ENCODE measurements at places on chromosomes 6 and 20. TPM values are rescaled to one million over a fixed set of nuclear protein-coding genes. Genes with fewer than 3 reads are reported as not detected.
A peak's percentile ranks its signal among the peaks of the same experiment; 100 is the strongest.

DNA sequence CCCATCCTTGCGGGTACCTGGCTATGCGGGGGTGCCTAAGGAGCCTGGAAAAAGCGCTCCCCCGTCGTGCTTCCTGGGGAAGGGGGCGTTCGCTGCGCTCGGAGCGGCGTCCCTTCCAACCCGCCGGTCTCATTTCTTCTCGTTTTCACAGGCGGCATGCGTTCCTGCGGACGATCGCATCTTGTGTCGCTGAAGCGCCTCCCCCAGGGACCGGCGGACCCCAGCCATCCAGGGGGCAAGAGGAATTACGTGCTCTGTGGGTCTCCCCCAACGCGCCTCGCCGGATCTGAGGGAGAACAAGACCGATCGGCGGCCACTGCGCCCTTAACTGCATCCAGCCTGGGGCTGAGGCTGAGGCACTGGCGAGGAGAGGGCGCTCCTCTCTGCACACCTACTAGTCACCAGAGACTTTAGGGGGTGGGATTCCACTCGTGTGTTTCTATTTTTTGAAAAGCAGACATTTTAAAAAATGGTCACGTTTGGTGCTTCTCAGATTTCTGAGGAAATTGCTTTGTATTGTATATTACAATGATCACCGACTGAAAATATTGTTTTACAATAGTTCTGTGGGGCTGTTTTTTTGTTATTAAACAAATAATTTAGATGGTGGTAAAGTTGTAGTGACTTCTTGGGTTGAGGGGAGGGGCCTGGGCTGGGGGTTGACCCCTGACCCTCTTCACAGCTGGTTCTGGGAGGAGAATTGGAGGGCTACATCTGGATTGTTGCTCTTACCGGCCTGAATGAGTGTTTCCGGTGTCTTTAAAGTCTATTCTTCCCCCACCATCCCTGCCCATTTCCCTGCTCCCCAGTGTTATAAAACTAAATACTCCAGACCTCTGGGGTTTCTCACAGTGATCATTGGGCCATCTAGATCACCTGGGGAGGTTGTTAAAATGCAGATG lies 1.1 kb downstream of the ID1 start:
- peak; percentile 37 for DNase-seq

DNA sequence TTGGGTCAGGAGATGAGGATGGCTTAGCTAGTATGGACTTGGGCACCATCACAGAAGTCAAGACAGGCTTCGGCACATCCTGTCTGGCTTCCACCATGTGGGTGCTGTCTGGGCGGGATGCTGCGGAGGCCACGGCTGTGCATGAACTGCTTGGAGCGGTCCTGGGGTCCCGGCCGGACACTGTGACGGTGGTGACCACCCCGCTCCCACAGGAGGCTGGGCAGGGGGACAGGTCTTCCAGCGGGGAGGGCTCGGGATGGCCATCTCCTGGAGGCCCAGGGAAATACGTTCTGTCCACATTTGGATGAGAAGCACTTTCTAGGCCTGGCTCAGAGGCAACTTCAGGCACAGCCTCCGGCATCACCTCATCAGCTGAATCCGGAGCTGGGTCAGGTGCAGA lies 32.1 kb upstream of the TCFL5 start:
- DNase-seq, result no peak

The SDCBP2 gene
- total RNA-seq, result 1.7 TPM

GRCh38 chr6:7311917-7312615 lies 933 bp downstream of the SSR1 start:
- no peak for DNase-seq

The MATN4 gene
- total RNA-seq, result not detected

GRCh38 chr20:21430020-21430419 lies 32.7 kb upstream of the NKX2-4 start:
- no peak for DNase-seq

- DNase-seq, result no peak
Measured at GRCh38 chr20:39468703-39469102, 506.6 kb downstream of the DHX35 start.

DNA sequence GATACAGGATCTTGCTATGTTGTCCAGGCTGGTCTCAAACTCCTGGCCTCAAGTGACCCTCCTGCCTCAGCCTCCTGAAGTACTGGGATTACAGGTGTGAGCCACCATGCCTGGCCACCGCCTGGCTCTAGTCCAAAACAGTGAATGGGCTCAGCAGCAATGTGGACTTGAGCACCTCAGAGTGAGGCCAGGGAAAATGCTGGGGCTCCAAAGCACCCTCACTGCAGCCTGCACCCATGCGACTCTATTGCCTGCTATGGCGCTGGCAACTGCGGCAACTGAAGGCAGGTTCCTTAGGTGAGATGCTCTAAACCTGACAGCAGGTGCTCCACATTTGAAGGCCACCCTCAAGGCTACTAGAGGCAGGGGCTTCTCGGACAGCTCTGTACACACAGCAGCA lies 26.5 kb downstream of the MAP1LC3A start:
- no peak for DNase-seq

DNA sequence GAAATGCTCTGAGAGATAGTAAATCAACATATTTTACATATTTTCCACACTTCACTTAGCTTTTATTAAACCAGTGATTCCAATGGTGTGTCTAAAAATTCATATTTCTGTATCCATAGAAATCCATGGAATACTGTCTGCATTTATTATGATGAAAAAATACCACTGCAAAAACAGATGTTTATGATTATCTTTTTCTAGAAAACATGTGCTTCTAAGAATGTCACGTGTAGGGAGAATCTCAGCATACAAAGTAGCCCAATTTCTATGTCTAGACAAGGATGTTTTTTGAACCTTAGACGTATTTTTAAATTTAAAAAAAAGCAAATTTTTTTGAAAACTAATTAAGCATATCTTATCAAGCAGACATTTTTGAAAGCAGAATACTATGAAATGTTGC lies 622.4 kb downstream of the TENT5A start:
- no peak for DNase-seq

DNA sequence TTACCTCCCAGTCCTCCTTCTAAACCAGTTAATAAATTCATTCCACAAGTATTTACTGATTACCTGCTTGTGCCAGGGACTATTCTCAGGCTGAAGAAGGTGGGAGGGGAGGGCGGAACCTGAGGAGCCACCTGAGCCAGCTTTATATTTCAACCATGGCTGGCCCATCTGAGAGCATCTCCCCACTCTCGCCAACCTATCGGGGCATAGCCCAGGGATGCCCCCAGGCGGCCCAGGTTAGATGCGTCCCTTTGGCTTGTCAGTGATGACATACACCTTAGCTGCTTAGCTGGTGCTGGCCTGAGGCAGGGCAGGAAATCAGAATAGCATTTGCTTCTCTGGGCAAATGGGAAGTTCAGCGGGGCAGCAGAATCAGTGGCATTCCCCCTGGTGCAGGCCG lies 4.9 kb upstream of the AAR2 start:
- no peak for DNase-seq

- no peak for DNase-seq
Measured at GRCh38 chr20:11719153-11719552, 198.5 kb upstream of the BTBD3 start.

DNA sequence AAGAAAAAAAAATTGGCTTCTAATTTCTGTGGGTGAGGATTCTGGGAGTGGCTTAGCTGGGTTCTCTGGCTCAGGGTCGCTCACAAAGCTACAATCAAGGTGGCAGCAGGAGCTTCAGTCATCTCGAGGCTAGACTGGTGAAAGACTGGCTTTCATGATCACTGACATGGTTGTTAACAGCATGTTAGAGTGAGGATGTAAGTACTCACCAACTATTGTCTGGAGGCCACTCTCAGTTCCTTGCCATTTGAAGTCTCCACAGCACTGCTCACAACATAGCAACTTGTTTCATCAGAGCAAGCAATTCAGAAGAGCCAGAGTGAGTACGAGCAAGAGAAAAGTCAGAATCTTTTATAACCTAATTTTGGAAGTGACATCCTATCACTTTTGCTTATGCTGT lies 145.7 kb upstream of the PRSS16 start:
- no peak for DNase-seq

- no peak for DNase-seq
Measured at GRCh38 chr6:157240960-157241311, 82.4 kb downstream of the TMEM242 start.

GRCh38 chr6:159525445-159526025 lies 167.5 kb downstream of the SOD2 start:
- no peak for DNase-seq

DNA sequence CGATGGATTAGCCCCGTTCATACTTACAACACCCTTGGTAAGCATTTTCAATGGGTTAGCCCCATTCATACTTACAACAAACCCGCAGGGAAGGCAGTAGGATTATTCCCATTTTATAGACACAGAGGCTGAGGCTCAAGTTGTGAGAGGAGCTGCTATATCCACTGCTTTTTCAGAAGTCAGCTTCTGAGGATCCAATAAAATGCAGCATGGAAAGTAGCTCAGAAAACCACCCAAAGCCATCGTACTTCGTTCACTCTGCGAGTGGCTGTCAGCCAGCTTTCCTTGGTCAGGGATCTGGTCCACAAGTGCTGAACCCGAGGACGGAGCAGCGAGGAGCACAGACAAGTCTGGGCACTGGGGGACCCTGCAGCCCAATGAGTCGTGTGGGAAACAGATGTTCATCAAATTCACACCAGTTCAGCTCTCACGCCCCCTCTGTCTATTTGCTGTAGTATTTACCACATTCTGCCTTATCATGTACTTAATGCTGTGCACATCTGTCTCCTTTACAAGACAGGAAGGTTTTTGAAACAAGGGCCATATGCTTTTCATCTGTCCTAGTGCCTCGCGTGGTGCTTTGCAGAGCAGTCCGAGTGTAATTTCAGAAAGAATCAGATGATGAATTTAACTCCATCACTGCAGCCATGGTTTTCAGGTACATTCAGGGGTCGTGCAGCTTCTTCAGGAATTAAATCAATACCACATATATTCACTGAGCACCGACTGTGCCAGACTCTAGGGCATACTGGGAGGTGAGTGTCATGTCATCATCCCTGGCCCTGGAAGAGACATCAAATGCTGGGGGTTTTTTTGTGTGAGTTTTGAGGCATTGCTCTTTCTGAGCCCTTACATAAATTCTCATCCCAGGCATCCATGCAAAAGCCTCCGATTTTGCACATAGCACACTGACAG lies 256.9 kb downstream of the CDH26 start:
- DNase-seq, result no peak

The SLC26A8 gene
- 0.08 TPM for total RNA-seq

DNA sequence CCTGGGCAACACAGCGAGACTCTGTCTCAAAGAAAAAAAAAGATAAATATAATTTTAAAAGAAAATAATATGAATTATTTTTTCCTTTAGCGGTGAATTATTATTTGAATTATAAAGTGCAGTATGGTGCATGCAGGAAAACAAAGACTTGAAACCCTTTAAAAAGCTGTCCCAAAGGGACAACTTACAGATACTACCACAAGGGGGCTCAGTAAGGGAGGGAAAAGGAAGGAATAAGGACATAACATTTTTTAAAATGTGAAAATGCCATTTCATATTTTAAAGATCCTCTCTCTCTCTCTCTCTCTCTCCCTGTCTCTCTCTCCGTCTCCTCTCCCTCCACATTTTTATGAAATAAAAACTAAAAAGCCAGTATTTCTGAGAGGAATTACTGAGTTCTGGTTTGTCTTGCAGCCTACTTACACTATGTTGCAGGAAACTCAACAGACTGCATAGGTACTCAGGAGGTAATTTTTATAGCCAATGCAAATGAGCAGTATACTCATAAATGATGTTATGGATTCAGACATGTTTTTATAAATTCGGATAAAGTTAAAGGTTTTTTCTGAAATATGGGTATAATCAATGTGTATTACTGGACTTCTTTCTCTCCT lies 455.0 kb upstream of the GJE1 start:
- DNase-seq, result no peak

- no peak for DNase-seq
Measured at GRCh38 chr6:158815379-158815724, 3.8 kb downstream of the EZR start.

DNA sequence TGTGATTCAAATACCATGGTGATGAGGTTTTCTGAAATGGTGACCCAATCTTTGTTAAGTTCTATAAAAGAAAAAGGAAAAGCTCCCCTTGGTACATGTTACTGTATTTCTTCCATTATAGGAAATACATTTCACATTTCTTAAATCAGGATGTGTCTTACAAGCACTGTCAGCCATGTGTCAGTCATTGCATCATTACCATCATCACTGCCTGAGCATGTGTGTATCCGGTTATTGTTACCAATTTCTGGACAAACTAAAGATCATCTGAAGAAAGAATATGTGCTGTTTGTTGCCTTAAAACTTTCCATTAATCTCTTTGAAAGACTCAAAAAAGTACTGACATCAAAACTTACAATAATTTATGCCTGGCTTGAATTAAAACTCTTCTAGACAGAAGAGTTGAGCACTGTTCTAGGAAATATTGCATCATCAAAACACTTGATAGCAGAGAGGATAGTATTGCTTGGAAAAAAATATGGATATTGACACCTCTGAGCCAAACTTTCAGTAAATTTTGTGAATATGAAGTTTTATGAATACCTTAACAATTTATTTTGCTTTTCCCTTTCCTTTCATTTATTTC lies 7.1 kb upstream of the TSPYL1 start:
- no peak for DNase-seq

All from heart left ventricle (tissue), 16 donors.